HFFc6 (cell line): ENCODE measurements at places on chromosomes 1 and 21. TPM values are rescaled to one million over a fixed set of nuclear protein-coding genes. Genes with fewer than 3 reads are reported as not detected.

The PDC gene
- not detected in 3 replicates for total RNA-seq

DNA sequence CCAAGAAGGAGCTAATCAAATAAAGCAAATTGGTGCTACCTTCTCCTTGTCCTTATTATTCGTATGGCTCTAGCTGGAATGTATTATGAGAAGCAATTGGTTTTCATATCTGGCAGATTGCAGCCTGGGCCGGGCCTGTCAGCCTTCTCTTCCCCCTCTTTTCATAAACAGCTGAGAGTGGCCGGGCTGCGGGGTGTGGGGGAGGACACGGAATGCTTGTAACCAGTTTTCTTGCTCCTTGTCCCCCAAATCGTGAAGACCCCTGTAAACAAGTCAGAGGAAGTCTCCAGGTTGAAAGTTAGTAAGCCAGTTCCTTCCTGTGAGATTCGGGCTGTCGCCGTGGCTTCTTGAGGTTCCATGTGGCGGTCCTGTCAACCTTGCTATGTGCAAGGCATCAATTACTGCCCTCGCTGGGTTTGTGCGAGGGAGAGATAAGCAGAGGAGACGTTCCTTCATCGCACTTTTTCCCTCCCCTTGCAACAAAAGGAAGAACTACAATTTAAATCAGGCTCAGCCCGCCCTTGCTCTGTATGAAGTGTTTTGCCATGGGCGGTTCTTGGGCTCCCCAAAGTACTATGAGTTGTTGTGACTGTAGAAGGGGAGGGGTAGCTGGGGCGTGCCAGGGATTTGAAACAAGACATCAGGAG is 450.7 kb downstream of the CAMTA1 start:
- no peaks in the 10 kb centered on the region for H3K36me3 ChIP-seq
- H3K4me3 ChIP-seq, result no peak overlapping the region
- no peak overlapping the region for H3K27ac ChIP-seq
- no peak for DNase-seq

DNA sequence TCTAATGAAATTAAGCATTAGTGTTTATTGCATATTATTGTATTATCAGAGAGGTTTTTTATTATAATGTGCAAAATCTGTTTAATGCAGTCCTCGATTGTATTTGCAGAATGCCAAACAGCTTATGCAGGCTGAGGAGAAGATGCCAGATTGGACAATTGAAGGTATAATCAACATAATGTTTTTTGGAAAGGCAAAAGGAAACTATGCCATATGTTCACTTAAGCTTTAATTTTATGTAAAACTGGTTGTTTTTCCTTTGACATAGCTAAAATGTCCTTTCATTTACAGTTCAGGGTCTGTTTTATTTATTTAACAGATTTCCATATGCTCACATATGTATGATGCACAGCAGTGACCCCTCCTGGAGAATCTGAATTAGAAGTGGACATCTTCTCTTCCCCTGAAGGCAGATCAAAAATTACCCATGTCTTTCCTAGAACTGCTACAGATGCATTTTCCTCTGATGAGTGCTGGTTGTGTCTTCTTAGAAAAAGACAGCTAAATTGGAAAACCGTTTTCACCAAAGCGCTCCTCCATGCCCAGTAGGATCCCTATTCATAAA is 143.5 kb upstream of the USH2A start:
- H3K4me1 ChIP-seq, result no peaks in the 10 kb centered on the region
- no peaks in the 10 kb centered on the region; the same call in none of the 2 replicates for H3K27me3 ChIP-seq
- no peak overlapping the region for H3K27ac ChIP-seq
- peak; percentile 14 for DNase-seq
- no peak overlapping the region for H3K4me3 ChIP-seq
- no peaks in the 10 kb centered on the region for H3K36me3 ChIP-seq

The MAP3K21 gene
- 0.06 to 0.10 TPM in 2 of 3 replicates, not detected in the other for total RNA-seq

The XCL1 gene
- total RNA-seq, result not detected in 3 replicates

DNA sequence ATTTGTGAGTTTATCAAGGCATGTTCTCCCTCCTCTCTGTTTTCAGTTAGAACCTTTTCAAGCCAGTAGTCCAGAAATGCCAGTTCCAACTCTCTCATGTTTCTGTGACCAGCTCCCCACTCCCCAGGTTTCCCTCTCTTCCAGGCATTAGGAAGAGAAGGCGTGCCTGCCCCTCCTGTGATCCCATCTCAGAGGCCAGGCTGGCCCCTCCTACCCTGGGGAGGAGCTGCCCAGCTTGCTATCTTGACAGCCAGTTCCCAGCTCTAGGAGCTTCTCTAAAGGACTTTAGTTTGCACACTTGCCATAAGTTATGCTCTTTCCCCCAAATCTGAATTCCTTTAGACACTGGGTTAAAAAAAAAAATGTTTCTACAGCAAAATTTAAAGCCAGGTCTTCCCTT is 8.9 kb downstream of the HYI start:
- no peak overlapping the region for H3K4me3 ChIP-seq
- H3K36me3 ChIP-seq, result peaks cover 50% of the 10 kb centered on the region
- H3K27ac ChIP-seq, result peak overlapping the region; percentile 54
- peaks cover 30% of the 10 kb centered on the region for H3K4me1 ChIP-seq
- DNase-seq, result no peak

The CTSS gene
- 0.39 to 0.77 TPM (median 0.41 TPM) in 3 replicates for total RNA-seq

DNA sequence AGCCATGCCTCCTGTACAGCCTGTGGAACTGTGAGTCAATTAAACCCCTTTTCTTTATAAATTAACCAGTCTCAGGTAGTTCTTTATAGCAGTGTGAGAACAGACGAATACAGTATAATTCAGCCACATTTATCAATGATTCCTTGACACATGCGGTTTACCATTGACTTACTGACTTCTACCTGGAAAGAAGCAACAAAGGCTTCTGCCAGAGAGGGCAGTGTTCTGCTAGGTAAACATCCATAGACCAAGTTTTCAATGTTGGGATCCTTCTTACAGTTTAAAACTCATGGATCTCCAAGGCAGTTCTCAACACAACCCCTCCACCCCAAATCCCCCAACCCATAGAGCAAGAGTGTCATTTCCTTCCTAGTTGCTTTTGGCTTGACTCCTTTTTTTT is 150.6 kb downstream of the ZNF648 start:
- no peaks in the 10 kb centered on the region for H3K4me1 ChIP-seq
- peaks cover 1% of the 10 kb centered on the region for H3K27me3 ChIP-seq
- no peak overlapping the region for H3K27ac ChIP-seq

- DNase-seq, result peak; percentile 84
- peaks cover 14% of the 10 kb centered on the region for H3K27me3 ChIP-seq
- peaks cover 11% of the 10 kb centered on the region for H3K4me1 ChIP-seq
These were observed at the start of gene ZNF593 for GRCh38 chr1:26169669-26170471. TSS of gene ZNF593 (plus strand) at chr1:26169908. CDS start at chr1:26169984, 76 bp downstream.

DNA sequence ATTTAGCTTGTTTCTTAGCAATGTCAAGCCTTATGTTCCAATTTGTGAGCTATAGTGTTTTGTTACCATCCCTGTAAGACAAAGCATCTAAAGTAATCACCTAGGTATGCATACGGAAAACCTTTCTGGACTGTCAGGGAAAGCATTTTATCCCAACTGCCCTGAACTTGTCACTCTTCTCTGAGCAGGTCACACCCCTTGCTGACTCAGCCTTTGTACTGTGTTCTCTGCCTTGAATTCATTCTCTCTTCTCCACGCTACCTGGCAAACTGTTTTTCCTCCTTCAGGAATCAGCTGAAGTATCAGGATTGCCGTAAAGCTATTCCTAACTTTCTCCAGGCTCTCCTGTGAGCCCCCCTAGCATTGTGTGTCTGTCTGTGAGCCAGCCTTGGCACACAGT is 54.2 kb downstream of the PBX1 start:
- H3K27ac ChIP-seq, result no peak overlapping the region; the same call in 1 of the 2 replicates
- H3K4me3 ChIP-seq, result 0 out of 2 replicates have a peak overlapping the region, but pooled peaks have one; percentile 2
- peaks cover 47% of the 10 kb centered on the region for H3K4me1 ChIP-seq

DNA sequence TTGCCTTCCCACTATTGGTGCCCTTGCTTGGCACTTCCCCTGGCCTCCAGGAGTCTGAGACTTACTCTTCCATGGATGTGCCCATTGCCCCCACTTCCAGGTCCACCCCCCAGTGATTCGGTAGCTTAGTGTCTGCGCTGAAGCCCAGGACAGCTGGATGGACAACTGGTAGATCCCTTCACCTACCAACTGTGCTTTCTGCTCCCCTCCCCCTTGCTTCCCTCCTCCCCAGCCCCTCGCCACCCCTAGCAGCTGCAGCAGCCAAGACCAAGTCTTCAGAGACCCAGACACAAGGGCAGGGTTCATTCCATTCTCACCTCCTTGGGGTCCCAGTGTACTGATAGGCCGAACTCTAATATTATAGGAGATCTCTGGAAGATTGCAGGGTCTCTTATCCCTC is 6.9 kb downstream of the LMNA start:
- peaks cover 73% of the 10 kb centered on the region for H3K36me3 ChIP-seq
- no peak for DNase-seq
- peaks cover 85% of the 10 kb centered on the region for H3K4me1 ChIP-seq
- H3K27ac ChIP-seq, result peak overlapping the region; percentile 98

DNA sequence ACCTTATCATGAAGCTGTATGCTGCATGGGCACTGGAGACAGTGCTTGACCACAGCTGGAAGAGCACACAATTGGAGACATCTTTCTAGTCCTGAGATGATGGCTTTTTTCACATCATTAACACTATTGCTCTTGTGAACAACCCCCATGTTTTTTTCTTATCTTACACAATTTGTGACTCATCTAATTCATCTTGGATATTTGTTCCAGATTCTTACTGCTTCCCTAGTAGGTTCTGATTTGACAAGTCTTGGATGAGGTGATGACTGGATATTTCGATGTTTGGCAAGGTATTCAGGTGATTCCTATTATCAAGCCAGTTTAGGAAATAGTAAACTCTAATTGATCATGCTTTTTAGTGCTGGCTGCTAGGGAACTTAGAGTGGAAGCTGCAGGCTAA is 23.7 kb downstream of the HLX start:
- no peak for DNase-seq
- H3K36me3 ChIP-seq, result no peaks in the 10 kb centered on the region
- no peak overlapping the region for H3K4me3 ChIP-seq

GRCh38 chr1:62799688-62800087 is 15.8 kb downstream of the ATG4C start:
- no peaks in the 10 kb centered on the region for H3K27me3 ChIP-seq
- H3K27ac ChIP-seq, result no peak overlapping the region
- peaks cover 5% of the 10 kb centered on the region; the same call in 1 of the 2 replicates for H3K36me3 ChIP-seq

The RAB3B gene
- 138 and 149 TPM in 2 replicates for total RNA-seq

The OR6K3 gene
- total RNA-seq, result not detected in 3 replicates

GRCh38 chr21:17352996-17353655 is 159.7 kb upstream of the CXADR start:
- DNase-seq, result no peak
- H3K27ac ChIP-seq, result no peak overlapping the region
- H3K4me3 ChIP-seq, result no peak overlapping the region
- H3K4me1 ChIP-seq, result no peaks in the 10 kb centered on the region

DNA sequence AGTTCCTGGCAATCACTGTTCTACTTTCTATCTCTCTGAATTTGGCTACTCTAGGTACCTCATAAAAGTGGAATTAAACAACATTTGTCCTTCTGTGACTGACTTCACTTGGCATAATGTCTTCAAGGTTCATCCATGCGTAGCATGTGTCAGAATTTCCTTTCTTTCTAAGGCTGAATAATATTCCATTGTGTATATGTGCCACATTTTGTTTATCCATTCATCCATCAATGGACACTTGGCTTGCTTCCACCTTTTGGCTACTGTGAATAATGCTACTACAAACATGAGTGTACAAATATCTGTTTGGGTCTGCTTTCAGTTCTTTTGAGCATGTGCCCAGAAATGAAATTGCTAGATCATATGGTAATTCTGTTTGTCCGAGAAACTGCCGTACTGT is 14.7 kb downstream of the CACHD1 start:
- H3K27me3 ChIP-seq, result peaks cover 3% of the 10 kb centered on the region; the same call in 1 of the 2 replicates
- H3K4me3 ChIP-seq, result no peak overlapping the region
- H3K4me1 ChIP-seq, result peaks cover 20% of the 10 kb centered on the region
- no peak overlapping the region for H3K27ac ChIP-seq

DNA sequence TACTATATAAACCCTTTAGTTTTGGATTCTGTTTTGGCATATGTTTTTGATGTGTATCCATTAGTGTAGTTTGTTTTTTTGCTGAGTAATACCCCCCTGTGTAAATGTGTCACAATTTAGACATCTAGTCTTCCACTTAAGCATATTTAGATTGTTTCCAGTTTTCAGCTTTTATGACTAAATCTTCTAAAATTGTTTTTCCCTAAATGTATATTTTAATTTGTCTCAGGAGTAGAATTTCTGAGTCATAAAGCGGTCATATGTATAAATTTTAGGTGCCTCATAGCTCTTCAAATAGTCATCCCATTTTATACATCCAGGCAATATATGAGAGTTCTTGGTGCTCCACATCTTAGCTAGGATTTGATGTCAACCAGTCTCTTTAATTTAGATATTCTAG is 1348.0 kb downstream of the MRPL39 start:
- no peaks in the 10 kb centered on the region for H3K36me3 ChIP-seq
- DNase-seq, result no peak
- H3K4me1 ChIP-seq, result no peaks in the 10 kb centered on the region
- no peak overlapping the region for H3K27ac ChIP-seq

- H3K27ac ChIP-seq, result peak overlapping the region; percentile 63
- H3K4me3 ChIP-seq, result peak overlapping the region; percentile 61
- DNase-seq, result peak; percentile 40
- peaks cover 77% of the 10 kb centered on the region for H3K4me1 ChIP-seq
- H3K27me3 ChIP-seq, result no peaks in the 10 kb centered on the region
These were observed 109.6 kb upstream of the DPYD start for GRCh38 chr1:98030483-98030882.

- no peak overlapping the region for H3K4me3 ChIP-seq
- H3K36me3 ChIP-seq, result 0 out of 2 replicates have a peak, but pooled peaks cover 7% of the 10 kb centered on the region
- H3K27me3 ChIP-seq, result peaks cover 2% of the 10 kb centered on the region; the same call in 1 of the 2 replicates
- no peak for DNase-seq
- no peaks in the 10 kb centered on the region for H3K4me1 ChIP-seq
These were observed 31.0 kb upstream of the BEND5 start for GRCh38 chr1:48807554-48808260.

The ANKRD35 gene
- total RNA-seq, result 0.94 to 1.9 TPM (median 1.5 TPM) in 3 replicates
